Immature natural killer cell (primary cell): ENCODE measurements at places on chromosomes 7 and 10. TPM values are rescaled to one million over a fixed set of nuclear protein-coding genes. Genes with fewer than 3 reads are reported as not detected.

Gene MAT1A
- not detected for polyA plus RNA-seq

Gene AKR1C3
- polyA plus RNA-seq, result 219 TPM

Gene COL26A1
- polyA plus RNA-seq, result not detected

Gene UPK3B
- not detected for polyA plus RNA-seq

DNA sequence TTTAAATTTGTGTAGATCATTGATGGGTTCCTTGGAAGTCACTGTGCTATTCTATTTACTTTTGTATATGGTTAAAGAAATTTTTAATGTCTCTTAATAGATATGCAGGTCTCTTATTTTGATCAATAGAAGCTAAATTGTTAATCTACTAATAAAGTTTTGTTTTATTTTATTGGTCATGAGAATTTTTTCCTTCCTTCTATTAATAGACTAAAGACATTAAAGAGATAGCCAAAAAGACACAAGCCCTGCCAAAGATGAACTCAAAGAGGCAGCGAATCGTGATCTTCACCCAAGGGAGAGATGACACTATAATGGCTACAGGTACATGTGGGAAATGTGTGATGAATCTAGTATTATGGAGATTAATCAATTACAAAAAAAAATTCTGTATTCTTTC, 226.2 kb upstream of the KAT6B start:
- no peak for DNase-seq
- H3K27me3 ChIP-seq, result no peaks in the 10 kb centered on the region
- H3K36me3 ChIP-seq, result peaks cover 6% of the 10 kb centered on the region
- H3K27ac ChIP-seq, result no peak overlapping the region
- peaks cover 7% of the 10 kb centered on the region for H3K4me1 ChIP-seq

DNA sequence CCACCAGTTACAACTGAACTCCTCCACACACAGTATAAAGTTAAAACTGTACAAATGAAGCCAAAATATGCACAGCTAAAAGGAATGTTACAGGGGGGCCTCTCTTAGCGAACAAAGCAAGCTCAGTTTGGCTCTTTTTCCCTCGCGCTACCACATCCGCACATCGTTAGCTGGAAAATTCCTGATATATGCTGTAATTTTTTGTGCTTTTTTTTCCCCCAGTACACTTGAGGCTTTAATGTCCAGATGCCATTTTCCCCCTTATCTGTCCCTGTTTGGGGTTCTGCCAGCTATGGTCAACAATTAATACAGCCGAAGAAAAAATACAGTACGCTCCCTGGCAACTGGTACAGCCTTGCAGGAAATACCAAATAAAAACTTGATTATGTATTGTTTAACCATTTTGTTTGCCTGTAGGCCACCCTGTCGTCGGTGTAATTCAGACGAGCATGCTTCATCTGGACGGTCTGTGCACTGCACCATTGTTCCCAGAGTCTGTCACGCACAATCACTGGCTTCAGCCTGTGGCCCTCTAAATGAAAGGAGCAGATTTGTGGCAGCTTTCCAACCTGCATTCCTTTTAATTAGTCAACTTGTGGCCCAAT, 108.1 kb upstream of the FAM133B start:
- peaks cover 17% of the 10 kb centered on the region for H3K4me1 ChIP-seq
- H3K36me3 ChIP-seq, result no peaks in the 10 kb centered on the region
- DNase-seq, result no peak
- no peaks in the 10 kb centered on the region for H3K27me3 ChIP-seq
- H3K4me3 ChIP-seq, result no peak overlapping the region

DNA sequence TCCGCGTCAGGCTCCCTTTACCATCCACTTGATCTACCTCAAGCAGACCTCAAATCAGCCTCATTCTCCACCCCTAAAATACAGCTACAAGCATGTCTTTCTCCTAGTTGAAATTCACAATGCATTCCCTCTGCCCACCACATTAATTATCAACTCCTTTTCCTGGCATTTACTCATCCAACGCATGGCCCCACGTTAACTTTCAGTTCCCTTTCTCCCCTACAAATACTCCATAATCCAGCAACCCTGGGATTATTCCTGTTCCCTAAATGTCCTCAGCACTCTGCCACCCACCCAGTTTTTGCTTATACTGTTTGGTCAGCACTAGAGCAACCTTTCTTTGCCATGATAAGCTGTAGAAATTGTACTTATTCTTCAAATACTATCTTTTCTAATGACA, 5.7 kb upstream of the VIM start:
- H3K4me1 ChIP-seq, result peaks cover 9% of the 10 kb centered on the region
- H3K27me3 ChIP-seq, result no peaks in the 10 kb centered on the region
- no peaks in the 10 kb centered on the region for H3K36me3 ChIP-seq
- DNase-seq, result no peak
- peak overlapping the region; percentile 57 for H3K27ac ChIP-seq

- H3K4me1 ChIP-seq, result no peaks in the 10 kb centered on the region
- no peak overlapping the region for H3K4me3 ChIP-seq
- no peak for DNase-seq
- peaks cover 16% of the 10 kb centered on the region for H3K27me3 ChIP-seq
Measured at GRCh38 chr10:100600218-100600617, 64.5 kb downstream of the HIF1AN start.

- H3K27me3 ChIP-seq, result peaks cover 3% of the 10 kb centered on the region
- H3K36me3 ChIP-seq, result peaks cover 4% of the 10 kb centered on the region
- no peaks in the 10 kb centered on the region for H3K4me1 ChIP-seq
- H3K4me3 ChIP-seq, result no peak overlapping the region
- H3K27ac ChIP-seq, result no peak overlapping the region
- DNase-seq, result no peak
Measured at GRCh38 chr10:30917067-30917466, 114.6 kb downstream of the ZNF438 start.

DNA sequence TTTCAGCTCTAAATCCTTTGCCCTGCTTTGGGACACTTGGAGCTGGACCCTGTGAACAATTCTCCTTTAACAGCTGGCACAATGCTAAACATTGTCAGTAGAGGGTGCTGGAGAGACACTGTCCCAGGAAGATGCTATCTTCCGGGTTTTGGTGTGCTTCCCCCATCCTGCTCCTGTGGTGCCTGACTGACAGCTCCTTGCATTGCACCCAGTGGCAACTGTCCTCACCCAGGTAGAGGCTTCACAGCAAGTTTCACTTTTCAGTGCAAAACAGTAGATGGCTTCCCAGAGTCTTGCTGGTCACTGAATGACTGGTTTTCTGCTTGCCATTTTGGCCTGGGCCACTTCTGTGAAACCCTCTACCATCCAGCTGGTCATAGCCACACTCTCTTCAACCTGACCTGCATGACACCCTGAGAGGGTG, 77.3 kb downstream of the CDC14C start:
- DNase-seq, result no peak
- no peak overlapping the region for H3K4me3 ChIP-seq
- no peaks in the 10 kb centered on the region for H3K27me3 ChIP-seq
- no peak overlapping the region for H3K27ac ChIP-seq
- H3K4me1 ChIP-seq, result no peaks in the 10 kb centered on the region

- H3K4me3 ChIP-seq, result no peak overlapping the region
- no peak for DNase-seq
- H3K27me3 ChIP-seq, result no peaks in the 10 kb centered on the region
- H3K4me1 ChIP-seq, result no peaks in the 10 kb centered on the region
- no peaks in the 10 kb centered on the region for H3K36me3 ChIP-seq
- H3K27ac ChIP-seq, result no peak overlapping the region
Measured at GRCh38 chr7:115240242-115240641, 318.3 kb downstream of the MDFIC start.

DNA sequence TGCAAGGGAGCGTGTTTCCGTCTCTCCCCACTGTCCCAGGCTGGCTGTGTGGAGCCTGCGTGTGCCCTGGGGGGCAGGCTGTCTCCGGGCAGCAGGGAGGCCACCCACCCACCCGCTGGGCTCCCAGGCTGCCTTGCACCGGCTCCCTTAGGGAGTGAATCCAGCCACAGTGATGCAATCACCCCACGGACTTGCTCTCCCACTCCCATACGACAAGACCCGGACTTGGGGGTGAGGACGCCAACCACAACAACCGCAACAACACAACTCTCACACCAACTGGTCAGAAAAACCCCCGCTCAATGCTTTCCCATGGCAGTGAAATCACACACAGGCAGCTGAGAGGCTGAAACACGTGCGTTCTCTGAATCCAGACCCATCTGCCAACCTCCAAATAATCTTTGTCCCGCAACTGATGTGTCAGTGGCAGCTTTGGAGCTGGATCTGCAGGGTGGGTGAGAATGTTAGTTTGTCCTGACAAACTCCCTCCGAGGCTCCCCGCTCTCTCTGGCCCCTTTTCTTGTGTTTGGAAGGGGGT, 62.7 kb upstream of the DDC start:
- DNase-seq, result no peak
- no peaks in the 10 kb centered on the region for H3K36me3 ChIP-seq
- H3K4me3 ChIP-seq, result no peak overlapping the region
- no peaks in the 10 kb centered on the region for H3K27me3 ChIP-seq
- no peak overlapping the region for H3K27ac ChIP-seq

GRCh38 chr7:105596866-105597265, 15.6 kb upstream of the EFCAB10 start:
- peaks cover 13% of the 10 kb centered on the region for H3K27me3 ChIP-seq
- no peak for DNase-seq
- H3K4me3 ChIP-seq, result no peak overlapping the region
- H3K4me1 ChIP-seq, result no peaks in the 10 kb centered on the region
- no peaks in the 10 kb centered on the region for H3K36me3 ChIP-seq

DNA sequence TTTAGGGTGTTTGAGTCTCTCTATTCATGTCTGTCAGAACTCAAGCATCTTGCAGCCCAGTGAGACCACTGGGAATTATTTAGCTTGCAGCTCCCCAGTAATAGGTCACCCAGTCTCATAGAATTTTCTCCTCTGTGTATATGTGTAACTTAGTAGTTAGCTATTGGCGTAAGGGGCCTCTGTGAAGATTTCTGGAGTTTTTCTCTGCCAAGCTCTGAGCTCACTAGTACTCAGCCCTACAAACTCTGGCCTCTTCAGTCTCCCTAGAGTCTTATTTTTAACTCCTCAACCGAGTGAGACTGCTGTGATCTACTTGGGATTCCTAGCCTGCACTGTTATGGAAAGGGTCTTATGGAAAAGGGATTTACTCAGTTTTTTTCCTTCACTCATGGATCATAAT, 90.2 kb downstream of the PPP1R9A start:
- H3K36me3 ChIP-seq, result no peaks in the 10 kb centered on the region
- H3K4me3 ChIP-seq, result no peak overlapping the region
- no peaks in the 10 kb centered on the region for H3K27me3 ChIP-seq

GRCh38 chr7:112503361-112503972, 22.7 kb downstream of the LSMEM1 start:
- H3K36me3 ChIP-seq, result no peaks in the 10 kb centered on the region
- peaks cover 3% of the 10 kb centered on the region for H3K27me3 ChIP-seq
- no peak overlapping the region for H3K4me3 ChIP-seq

GRCh38 chr10:25689346-25690100, 244.5 kb upstream of the MYO3A start:
- H3K4me1 ChIP-seq, result peaks cover 16% of the 10 kb centered on the region
- H3K4me3 ChIP-seq, result no peak overlapping the region
- no peaks in the 10 kb centered on the region for H3K36me3 ChIP-seq
- H3K27me3 ChIP-seq, result peaks cover 4% of the 10 kb centered on the region
- DNase-seq, result no peak

- no peak overlapping the region for H3K4me3 ChIP-seq
- no peak for DNase-seq
- H3K4me1 ChIP-seq, result no peaks in the 10 kb centered on the region
Measured at GRCh38 chr10:48550071-48550691, 54.7 kb downstream of the ARHGAP22 start.

DNA sequence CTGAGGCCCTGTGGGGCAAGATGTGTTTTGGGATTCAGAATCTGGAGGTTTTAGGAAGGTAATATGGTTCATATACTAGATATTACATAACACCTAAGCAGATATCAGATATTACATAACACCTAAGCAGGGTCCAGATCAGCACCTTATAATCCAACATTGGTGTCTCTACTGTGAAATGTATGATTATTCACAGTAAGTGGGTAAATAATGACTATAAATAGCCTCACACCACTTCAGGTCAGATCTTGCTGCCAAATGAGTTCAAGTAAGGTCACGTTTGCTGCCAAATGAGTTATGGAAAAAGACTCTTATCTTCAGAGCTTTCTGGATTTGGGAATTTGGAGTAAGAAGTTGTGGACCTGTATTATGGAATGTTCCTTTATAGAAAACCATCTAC, 14.6 kb downstream of the ADRB1 start:
- H3K36me3 ChIP-seq, result peaks cover 2% of the 10 kb centered on the region
- no peak for DNase-seq

DNA sequence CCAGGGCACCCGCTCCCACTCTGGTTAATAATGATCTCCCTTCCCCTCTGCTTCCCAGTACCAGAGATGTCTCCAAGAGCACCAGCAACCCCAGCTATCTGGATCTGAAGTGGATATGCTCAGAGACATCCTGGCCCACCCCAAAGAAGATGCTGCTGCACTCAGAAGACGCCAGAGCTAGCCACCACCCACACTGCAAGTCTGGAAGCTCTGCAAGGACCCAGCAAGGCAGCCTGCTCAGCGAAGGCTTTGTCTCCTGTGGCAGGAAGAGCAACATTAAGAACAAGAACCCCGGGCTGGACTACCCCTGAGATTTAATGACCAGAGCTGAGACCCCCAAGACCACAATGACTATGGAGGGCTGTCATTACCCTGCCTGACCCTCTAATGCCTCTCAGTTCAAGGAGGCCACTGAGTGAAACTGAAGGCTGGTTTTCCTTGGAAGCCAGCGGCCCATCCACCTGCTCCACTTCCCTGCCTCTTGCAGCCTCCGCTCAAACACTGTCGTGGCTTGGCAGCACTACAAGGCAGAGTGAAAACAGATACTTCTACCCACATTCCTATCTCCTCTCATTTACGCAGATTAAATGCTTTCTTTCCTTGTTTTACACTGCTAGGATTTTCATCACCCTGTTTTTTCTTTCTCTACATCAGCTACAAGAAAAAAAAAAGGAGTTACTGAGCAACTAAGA, 202.2 kb downstream of the SNX10 start:
- no peak overlapping the region for H3K27ac ChIP-seq
- no peak for DNase-seq
- no peak overlapping the region for H3K4me3 ChIP-seq
- no peaks in the 10 kb centered on the region for H3K36me3 ChIP-seq
- H3K27me3 ChIP-seq, result peaks cover 2% of the 10 kb centered on the region
- H3K4me1 ChIP-seq, result no peaks in the 10 kb centered on the region
